AG20443 (cell line): ENCODE measurements at places on chromosomes 5 and 9.

DNA sequence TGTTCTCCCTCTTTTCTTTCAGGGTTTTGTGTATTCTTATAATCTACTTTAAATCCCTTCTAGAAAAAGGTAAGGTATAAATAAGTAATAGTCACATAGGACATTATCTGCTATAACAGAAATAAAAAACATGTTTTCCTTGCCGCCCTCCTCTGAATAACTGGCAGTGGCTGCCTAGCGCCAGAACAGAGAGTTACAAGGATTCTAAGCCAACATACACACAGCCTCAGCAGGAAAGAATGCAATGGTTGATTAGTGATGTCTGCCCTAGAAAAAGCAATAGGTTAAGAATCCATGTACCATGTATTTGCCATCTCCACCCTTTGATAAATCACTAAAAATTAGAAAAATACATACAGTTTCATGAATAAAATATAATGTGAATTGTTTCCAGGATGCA lies 4.9 kb downstream of the MED27 start:
- peak; percentile 71 for DNase-seq

DNA sequence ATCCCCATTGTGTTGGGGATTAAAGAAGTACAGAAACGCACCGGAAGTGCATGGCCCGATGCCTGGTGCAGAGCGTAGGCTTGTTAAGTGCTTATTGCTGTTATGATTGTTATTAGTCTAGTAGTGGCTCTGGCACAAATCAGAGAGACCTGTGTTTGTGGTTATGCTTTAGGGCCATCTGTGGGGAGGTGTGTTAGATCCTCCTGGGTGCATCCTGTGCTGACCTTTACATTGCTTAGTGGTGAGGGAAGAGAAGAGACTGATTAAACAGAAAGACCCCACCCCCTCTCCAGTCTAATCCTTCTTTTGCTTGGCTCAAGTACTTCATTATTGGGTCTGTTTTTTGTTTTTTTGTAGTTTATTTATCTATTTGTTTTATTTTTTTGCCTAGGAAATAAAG lies 112.7 kb upstream of the SPRY4 start:
- no peak for DNase-seq

- DNase-seq, result no peak
These were observed 40.3 kb upstream of the LRRC70 start for GRCh38 chr5:62538017-62538942.

GRCh38 chr9:113380869-113381378 lies 4.1 kb upstream of the HDHD3 start:
- DNase-seq, result no peak

- DNase-seq, result no peak
These were observed 30.2 kb upstream of the HSPA9 start for GRCh38 chr5:138605254-138605972.

GRCh38 chr5:145957388-145957787 lies 21.0 kb downstream of the SH3RF2 start:
- no peak for DNase-seq

GRCh38 chr5:57225553-57225952 lies 51.7 kb downstream of the GPBP1 start:
- DNase-seq, result no peak

GRCh38 chr5:17192191-17192590 lies 25.2 kb upstream of the BASP1 start:
- DNase-seq, result no peak

DNA sequence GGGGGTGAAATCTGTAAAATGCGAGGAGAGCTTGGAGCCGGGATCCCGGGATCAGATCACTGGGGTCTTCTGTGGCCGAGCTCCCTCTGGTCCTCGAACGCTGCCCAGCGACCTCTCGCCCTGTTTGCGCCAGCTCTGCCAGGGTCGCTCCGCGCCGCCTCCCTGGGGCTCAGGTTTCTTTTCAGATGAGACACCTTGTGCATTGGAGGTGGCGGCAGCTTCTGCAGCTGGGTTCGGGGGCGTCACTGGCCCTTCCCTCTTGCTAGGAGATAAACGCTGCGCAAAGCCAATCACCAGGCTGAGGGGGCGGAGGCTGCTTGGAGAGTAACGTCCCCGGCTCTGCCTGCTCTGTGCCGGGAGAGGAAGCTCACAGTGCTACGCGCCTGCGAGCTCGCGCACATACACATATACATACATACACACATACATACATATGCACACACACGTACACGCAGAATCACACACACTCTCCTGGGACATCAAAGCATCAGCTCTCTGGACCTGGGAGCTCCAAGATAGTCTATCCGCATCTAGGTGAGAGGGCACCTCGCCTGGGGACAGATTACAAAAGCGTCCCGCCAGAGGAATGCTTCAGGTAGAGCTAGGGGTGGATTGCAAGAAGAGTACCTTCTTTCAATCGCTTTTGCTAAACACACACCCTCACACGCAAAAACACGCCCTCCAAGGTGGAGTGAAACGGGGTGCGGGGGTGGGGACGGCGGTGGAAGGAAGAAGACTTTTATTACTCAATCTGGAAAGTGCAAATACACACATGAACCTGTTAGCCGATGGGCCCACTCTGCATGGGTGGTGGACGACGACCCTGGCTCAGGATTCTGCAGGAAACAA lies at the start of gene ST8SIA4:
TSS of gene ST8SIA4 (minus strand) at position 244 of the 849 bp plus-strand sequence. CDS start 327 bp downstream, outside the sequence.
- DNase-seq, result peak; percentile 14
